ENCODE measurements at places on chromosomes 16 and 17.

GRCh38 chr16:4053301-4053845 lies 62.9 kb downstream of the ADCY9 start:
- DNase-seq: no peak

GRCh38 chr16:4411684-4412083 lies 4.7 kb downstream of the CORO7 start:
- DNase-seq: no peak

DNA sequence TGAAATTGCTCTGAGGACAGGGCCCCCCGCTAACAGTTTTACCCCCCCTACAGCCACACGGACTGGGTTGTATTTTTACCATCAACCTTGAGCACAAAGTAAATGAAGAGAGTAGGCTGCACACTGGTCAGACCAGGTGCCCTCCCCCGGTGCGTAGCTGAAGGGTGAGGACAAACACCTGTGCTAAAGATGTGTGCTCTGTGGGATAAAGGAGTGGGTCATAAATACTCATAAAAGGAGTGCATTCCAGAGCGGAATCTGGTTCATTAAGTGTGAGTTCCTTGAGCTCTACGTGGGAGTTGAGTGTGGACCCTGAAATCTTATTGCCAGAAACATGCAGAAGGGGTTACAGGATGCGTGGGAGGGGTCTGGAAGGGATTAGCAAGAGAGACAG lies 217.0 kb downstream of the CCDC182 start:
- DNase-seq: no peak

GRCh38 chr16:66977341-66978113 lies 10.9 kb upstream of the CES4A start:
- peak; percentile 74 for DNase-seq

DNA sequence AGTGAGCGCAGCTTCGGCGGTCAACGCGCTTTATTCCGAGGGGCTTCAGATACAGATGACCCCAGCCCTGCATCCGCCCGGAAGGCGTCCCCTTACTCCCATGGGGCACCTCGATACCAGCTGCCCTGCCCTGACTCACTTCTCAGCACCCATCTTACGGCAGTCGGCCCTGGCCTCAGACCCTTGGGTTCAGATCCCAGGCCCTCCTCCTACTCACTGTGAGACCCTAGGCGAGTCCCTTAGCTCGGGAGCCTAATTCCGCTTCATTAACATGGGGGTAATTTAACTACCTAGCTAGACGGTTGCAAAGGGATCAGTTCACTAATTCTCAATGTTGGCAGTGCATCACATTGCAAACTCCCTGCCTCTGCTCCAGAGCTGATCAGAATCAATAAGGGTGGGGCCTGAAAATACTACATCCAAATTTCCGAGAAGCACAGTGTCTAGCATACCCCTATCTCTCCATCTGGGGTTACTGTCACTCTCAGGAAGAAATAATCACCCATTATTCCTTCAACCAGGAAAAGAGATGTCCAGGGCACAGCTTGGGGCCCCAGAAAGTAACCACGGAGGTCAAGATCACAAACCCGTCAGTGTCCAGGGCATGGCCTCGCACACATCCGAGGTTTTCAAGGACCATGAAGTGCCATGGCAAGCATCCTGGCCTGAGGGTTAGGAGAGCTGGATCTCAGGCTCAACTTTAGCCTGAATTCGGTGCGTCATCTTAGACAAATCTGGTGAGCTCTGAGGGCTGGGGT lies 415 bp upstream of the FLOT2 start:
- DNase-seq: no peak

GRCh38 chr16:85054948-85055492 lies 27.4 kb downstream of the KIAA0513 start:
- no peak for DNase-seq

- DNase-seq: no peak
These were observed 1.0 kb downstream of the TELO2 start for GRCh38 chr16:1494129-1494640.

DNA sequence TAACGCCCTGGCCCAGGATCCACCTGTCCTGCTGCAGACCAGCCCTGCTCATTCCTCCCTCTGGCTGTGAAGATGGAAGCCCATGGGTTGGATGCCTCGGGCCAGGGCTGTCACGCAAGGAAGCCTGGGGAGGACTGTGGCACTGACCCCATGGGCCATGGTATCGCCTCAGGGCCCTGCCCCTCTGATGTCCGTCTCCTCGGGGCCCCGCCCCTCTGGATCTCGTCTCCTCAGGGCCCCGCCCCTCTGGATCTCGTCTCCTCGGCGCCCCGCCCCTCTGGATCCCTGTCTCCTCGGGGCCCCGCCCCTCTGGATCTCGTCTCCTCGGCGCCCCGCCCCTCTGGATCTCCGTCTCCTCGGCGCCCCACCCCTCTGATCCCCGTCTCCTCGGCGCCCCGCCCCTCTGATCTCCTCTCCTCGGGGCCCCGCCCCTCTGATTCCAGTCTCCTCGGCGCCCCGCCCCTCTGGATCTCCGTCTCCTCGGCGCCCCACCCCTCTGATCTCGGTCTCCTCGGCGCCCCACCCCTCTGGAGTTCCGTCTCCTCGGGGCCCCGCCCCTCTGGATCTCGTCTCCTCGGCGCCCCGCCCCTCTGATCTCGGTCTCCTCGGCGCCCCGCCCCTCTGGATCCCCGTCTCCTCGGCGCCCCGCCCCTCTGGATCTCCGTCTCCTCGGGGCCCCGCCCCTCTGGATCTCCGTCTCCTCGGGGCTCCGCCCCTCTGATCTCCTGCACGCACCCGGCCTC lies 24.0 kb downstream of the METRNL start:
- no peak for DNase-seq

GRCh38 chr17:6498356-6498755 lies 54.1 kb downstream of the PIMREG start:
- no peak for DNase-seq

GRCh38 chr17:17900615-17901520 lies 64.1 kb upstream of the SREBF1 start:
- no peak for DNase-seq

DNA sequence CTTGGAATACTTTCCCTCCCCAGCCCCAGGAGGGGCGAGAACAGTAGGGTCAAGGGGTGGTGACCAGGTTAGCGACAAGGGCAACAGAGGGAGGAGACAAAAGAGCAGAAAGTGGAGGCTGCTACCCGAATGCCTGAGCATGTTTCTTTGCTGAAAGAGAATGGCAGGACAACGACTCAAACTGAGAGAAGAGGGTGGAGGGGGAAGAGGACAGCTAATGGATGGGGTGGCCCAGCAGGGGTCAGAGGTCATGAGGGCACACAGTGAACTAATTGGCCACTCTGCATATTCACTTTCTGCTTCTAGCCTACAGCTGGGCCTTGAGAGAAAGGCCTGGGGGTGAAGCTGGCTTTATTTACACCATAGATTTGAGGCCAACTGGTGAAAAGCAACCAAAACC lies 19.1 kb upstream of the DDX52 start:
- no peak for DNase-seq

- DNase-seq: peak; percentile 35
These were observed 4.7 kb upstream of the IL17C start for GRCh38 chr16:88633684-88634140.

DNA sequence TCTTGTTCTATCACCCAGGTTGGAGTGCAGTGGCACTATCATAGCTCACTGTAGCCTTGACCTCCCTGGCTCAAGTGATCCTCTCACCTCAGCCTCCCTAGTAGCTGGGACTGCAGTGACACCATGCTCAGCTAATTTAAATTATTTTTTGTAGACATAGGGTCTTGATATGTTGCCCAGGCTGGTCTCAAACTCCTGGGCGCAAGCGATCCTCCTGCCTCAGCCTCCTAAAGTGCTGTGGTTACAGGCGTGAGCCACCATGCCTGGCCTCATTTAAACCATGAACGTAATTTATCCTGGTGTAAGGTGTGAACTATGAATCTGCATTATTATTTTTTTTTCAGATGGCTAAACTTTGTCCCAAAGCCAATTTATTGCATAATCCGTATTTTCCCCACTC lies 37.3 kb downstream of the LAT start:
- no peak for DNase-seq

DNA sequence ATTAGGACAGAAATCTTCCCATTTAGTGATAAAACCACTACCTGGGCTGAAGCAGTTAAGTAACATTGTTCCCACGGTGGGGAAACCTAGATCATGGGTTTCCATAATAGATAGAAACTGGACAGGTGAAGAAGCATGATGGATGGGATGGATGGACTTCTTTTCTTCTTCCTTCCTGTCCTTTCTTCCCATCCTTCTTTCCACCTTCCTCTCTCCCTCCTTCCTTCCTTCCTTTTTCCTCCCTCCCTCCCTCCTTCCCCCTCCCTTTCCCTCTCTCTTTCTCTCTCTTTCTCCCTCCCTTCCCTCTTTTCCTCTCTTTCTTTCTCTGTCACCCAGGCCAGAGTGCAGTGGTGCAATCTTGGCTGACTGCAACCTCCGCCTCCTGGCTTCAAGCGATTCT lies 3.1 kb downstream of the PSMC3IP start:
- no peak for DNase-seq

GRCh38 chr17:43056051-43056450 lies 31.0 kb downstream of the RND2 start:
- no peak for DNase-seq

- DNase-seq: no peak
These were observed 539 bp downstream of the LRRC45 start for GRCh38 chr17:82023447-82024241.

DNA sequence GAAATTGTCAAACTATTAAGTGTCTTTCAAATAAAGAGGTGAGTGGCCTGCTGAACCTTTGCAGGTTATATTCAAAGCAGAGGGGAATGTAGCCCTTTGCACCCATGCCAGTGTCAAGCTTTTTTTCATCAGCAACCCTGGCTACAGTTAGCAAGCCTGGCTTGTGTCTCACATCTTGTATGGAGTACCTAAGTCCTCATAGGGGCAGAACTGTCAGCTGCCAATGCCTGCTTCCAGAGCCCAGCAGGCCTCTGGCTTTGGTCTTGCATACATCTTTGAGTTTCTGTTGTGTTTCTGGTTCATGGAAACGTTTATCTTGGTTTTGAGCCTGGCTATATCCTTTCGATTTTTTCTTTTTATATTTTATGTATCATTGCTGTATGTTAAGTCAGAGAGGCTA lies 26.8 kb downstream of the REXO5 start:
- DNase-seq: no peak

- DNase-seq: no peak
These were observed 60.6 kb downstream of the SCNN1B start for GRCh38 chr16:23362460-23363317.

DNA sequence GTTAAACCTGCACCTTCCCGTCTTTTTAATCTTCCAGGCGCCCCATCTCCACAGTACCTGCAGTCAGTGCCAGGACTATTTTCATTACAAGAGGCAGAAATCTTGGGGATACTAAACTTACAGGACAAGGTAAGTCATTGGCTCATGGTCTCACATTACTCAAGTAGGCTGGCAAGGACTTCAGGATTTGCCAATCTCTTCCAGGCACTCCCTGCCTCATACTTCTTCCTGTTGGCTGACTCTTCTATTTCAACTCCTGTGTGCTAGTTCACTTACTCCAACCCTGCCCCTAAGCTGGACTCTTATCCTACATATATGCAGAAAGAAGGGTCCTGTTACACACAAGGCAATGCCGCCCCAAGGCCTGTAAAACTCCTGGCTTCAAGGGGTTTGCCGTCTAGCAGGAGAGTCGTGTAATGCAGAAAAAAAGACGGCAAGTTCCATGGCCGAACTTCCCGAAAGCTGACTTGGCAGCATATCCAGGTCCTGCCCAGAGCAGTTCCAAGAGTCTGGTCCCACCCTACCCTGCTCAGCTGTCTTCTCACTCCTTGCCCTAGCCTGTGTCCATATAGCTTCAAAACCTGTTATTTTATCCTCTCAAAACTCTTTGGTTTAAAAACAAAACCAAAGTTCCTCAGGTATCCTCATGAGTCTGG lies 14.8 kb downstream of the ERN1 start:
- no peak for DNase-seq

- no peak for DNase-seq
These were observed 57.2 kb upstream of the GSG1L start for GRCh38 chr16:28120754-28121153.

DNA sequence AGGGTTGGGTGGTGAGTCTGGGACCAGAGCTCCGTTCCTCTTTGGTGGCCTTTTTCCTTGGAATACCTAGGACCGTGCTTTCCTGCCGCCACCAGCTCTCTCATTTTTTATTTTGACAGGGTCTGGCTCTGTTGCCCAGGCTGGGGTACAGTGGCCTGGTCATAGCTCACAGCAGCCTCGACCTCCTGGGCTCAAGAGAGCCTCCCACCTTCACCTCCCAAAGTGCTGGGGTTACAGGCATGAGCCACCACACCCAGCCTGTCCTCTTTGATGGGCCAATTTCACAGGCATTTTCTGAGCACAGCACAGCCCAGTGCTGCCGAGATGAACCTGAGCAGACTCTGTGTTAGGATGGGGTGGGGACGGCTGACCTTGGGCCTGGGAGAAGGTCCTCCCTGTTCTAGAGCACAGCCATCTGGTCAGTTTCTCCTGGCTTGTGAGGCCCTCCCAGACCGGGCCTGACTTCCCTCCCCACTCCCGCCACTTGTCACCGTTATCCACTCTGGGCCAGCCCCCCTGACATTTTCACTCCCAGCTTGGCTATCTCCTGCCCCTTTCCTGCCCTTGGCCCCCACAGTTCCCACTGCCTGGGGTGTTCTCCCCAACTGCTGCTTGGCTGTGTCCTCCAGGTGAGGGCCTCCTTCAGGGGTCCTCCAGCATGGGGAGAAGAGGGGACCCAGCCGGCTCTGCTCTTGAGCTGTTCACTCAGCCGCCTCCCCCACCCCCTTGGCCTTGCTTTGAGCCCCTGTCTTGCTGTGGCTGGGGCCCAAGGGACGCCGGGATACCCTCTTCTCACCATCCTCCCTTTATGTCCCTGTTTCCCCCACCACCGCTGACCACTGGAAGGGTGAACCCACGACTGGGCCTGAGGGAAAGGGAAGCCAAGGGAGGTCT lies 5.0 kb downstream of the ADCY7 start:
- no peak for DNase-seq

- no peak for DNase-seq
These were observed 283.0 kb downstream of the MAF start for GRCh38 chr16:79317521-79317920.

- DNase-seq: no peak
These were observed 6.7 kb upstream of the WFIKKN2 start for GRCh38 chr17:50828508-50829170.

All from activated CD8-positive, alpha-beta memory T cell treated with anti-CD3 and anti-CD28 coated beads for 1 hour (primary cell).